ENCODE measurements at places on chromosomes 12 and 14. TPM values are rescaled to one million over a fixed set of nuclear protein-coding genes. Genes with fewer than 3 reads are reported as not detected.

GRCh38 chr12:6086316-6086715 is 38.2 kb downstream of the VWF start:
- no peaks in the 10 kb centered on the region for H3K36me3 ChIP-seq
- no peak overlapping the region for H3K4me3 ChIP-seq
- H3K4me1 ChIP-seq, result no peaks in the 10 kb centered on the region
- no peak for DNase-seq

- peaks cover 16% of the 10 kb centered on the region for H3K4me1 ChIP-seq
- no peaks in the 10 kb centered on the region for H3K27me3 ChIP-seq
- DNase-seq, result no peak
- no peak overlapping the region for H3K27ac ChIP-seq
- H3K4me3 ChIP-seq, result no peak overlapping the region
- H3K36me3 ChIP-seq, result no peaks in the 10 kb centered on the region
Measured at GRCh38 chr12:19530637-19531023, 91.3 kb downstream of the AEBP2 start.

Gene SPPL3
- polyA plus RNA-seq, result 44.5 TPM

GRCh38 chr14:54207476-54208462 is 189.0 kb upstream of the CDKN3 start:
- no peaks in the 10 kb centered on the region for H3K4me1 ChIP-seq
- no peaks in the 10 kb centered on the region for H3K36me3 ChIP-seq
- DNase-seq, result no peak
- no peaks in the 10 kb centered on the region for H3K27me3 ChIP-seq
- H3K27ac ChIP-seq, result no peak overlapping the region

Gene ERP29
- polyA plus RNA-seq, result 217 TPM

- DNase-seq, result no peak
- no peak overlapping the region for H3K27ac ChIP-seq
- H3K36me3 ChIP-seq, result no peaks in the 10 kb centered on the region
- H3K4me1 ChIP-seq, result no peaks in the 10 kb centered on the region
- H3K4me3 ChIP-seq, result no peak overlapping the region
Measured at GRCh38 chr14:34387974-34388516, 74.0 kb downstream of the SPTSSA start.

DNA sequence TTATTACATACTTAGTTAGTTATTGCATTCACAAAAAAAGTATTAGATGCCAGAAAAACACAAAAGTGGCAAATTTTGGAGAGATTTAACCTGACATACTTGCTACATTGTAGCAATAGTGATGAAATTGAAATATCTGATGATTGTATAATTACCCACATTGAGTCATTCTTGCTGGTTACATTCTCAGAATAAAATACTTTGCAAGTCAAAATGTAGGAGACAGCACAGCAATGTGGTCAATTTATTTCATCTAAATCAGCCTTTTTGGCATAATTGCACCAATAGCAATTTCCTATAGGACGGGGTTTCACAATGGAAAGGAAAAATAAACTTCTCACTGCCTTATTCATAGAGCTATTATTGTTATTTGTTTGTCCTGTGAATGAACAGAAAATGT is 125.0 kb upstream of the ETV6 start:
- no peak for DNase-seq
- no peak overlapping the region for H3K27ac ChIP-seq
- no peaks in the 10 kb centered on the region for H3K27me3 ChIP-seq
- no peak overlapping the region for H3K4me3 ChIP-seq
- H3K4me1 ChIP-seq, result no peaks in the 10 kb centered on the region

- no peaks in the 10 kb centered on the region for H3K36me3 ChIP-seq
- H3K4me3 ChIP-seq, result no peak overlapping the region
- no peaks in the 10 kb centered on the region for H3K4me1 ChIP-seq
- H3K27me3 ChIP-seq, result no peaks in the 10 kb centered on the region
Measured at GRCh38 chr12:83514372-83514771, 827.7 kb downstream of the TMTC2 start.

DNA sequence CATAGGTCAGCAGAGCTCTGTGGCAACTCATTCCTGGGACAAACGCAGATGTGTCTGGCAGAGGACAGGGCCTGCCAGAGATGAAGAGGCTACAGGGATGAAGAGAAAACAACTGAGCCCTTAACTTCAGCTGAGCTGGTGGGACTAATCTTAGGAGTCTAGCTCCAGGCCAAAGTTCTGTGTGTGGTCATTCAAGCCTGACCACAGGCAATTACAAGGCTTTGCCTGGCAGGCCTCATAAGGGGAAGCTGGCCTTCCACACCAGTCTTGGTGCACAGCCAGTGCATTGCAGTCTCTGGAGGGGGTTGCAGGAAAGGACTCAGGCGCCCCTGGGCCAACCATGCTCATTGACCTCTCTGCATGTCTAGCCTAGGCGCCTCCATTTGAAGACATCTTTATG is 127.6 kb upstream of the DAAM1 start:
- H3K4me1 ChIP-seq, result no peaks in the 10 kb centered on the region
- no peak for DNase-seq
- no peaks in the 10 kb centered on the region for H3K27me3 ChIP-seq
- no peak overlapping the region for H3K4me3 ChIP-seq
- H3K36me3 ChIP-seq, result no peaks in the 10 kb centered on the region
- H3K27ac ChIP-seq, result no peak overlapping the region

DNA sequence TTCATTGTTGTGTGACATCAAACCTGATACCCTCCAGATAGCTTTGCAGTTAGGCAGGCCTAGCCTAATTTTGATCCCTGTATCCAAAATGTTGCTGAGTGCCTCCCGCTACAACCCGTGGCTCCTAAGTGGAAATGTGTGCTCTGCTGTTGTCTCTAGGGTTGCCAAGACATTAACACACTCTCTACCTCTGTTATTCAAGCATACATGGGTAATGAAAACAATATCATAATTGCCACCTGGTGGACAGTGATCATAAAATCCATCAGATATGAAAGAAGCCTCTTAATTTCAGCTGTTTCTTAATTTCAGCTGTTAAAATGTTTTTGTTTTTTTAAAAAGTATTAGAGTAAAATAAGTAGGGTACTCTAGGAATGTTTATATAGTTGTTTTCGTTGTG is 93.5 kb downstream of the PLEKHA5 start:
- no peak overlapping the region for H3K27ac ChIP-seq
- no peaks in the 10 kb centered on the region for H3K4me1 ChIP-seq
- H3K36me3 ChIP-seq, result no peaks in the 10 kb centered on the region
- DNase-seq, result no peak

GRCh38 chr12:55736076-55736475 is 6.8 kb upstream of the GDF11 start:
- H3K4me3 ChIP-seq, result no peak overlapping the region
- no peaks in the 10 kb centered on the region for H3K36me3 ChIP-seq
- H3K27ac ChIP-seq, result no peak overlapping the region
- DNase-seq, result no peak
- peaks cover 15% of the 10 kb centered on the region for H3K4me1 ChIP-seq
- no peaks in the 10 kb centered on the region for H3K27me3 ChIP-seq

- DNase-seq, result no peak
- no peaks in the 10 kb centered on the region for H3K36me3 ChIP-seq
- H3K4me1 ChIP-seq, result no peaks in the 10 kb centered on the region
Measured at GRCh38 chr12:15584366-15585041, 204.7 kb downstream of the EPS8 start.

Gene TAS2R7
- polyA plus RNA-seq, result not detected

DNA sequence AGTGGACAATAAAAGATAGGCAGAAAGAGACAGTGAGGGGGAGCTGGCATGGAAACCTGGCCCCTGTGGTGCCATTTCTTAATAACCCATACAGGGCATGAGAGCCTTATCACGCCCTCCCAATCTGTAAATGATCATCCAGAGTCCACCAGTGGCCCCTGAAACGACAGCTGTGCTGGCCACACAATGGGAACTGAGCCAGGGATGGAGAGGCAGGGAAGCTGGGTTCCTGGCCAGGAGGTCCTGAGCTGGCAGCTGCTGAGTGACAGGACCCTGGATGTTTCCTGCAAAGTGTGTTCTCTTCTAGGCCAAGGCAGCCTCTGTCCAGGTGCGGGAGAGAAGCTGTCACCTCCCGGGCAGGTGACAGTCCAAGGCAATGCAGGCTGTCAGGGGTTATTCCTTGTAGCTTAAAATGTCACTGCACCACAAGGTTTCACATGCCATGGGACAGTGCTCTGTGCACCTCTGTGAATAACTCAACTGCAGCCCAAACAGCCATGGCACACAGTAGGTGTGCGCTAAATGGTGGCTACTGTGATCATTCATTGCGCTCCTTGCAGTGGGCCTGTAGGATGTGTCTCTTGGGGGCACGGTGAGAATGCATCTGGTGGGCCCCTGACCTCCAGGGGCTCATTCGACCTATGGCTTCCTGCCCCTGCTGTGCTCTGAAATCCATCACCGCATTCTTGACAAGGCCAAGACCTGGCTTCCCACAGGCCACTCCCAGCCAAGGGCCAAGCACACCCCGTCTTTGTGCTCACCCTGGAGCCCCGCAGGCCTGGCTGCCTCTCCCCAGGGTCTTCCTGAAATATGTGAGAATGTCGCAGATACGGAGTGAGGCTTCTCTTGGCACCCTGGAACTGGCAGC is 46.3 kb upstream of the BCL11B start:
- no peaks in the 10 kb centered on the region for H3K36me3 ChIP-seq
- no peak overlapping the region for H3K27ac ChIP-seq

DNA sequence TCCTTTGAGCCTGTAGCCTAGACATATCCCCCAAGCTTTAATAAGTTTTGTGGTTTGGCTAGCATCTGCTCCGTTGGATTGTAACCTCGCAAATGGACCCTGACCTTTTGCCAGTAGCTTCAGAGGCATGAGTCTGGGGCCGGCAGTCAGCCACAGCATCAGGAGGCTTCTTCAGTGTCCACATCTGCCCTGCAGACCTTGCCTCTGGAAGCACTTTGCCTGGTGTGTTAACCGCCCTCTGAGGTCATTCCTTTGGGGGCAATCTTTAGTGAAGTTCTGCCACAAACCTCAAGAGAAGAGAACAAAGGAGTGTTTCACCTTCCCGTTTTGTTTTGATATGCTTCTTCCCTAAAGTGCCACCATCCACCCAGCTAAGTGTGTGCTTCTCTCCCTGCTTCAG is 71.4 kb downstream of the GNS start:
- peak overlapping the region; percentile 19 for H3K27ac ChIP-seq
- H3K36me3 ChIP-seq, result peaks cover 31% of the 10 kb centered on the region
- no peak overlapping the region for H3K4me3 ChIP-seq
- H3K27me3 ChIP-seq, result no peaks in the 10 kb centered on the region

Gene EEA1
- 2.8 TPM for polyA plus RNA-seq

- no peaks in the 10 kb centered on the region for H3K27me3 ChIP-seq
- H3K36me3 ChIP-seq, result no peaks in the 10 kb centered on the region
- no peak overlapping the region for H3K27ac ChIP-seq
- H3K4me1 ChIP-seq, result no peaks in the 10 kb centered on the region
Measured at GRCh38 chr14:84390010-84390409, 1139.9 kb upstream of the FLRT2 start.

GRCh38 chr14:89493406-89493805 is 76.4 kb upstream of the FOXN3 start:
- H3K4me3 ChIP-seq, result no peak overlapping the region
- no peaks in the 10 kb centered on the region for H3K4me1 ChIP-seq
- DNase-seq, result no peak
- H3K27me3 ChIP-seq, result no peaks in the 10 kb centered on the region
- no peak overlapping the region for H3K27ac ChIP-seq
- peaks cover 5% of the 10 kb centered on the region for H3K36me3 ChIP-seq

- no peaks in the 10 kb centered on the region for H3K36me3 ChIP-seq
- H3K27me3 ChIP-seq, result no peaks in the 10 kb centered on the region
- H3K27ac ChIP-seq, result no peak overlapping the region
Measured at GRCh38 chr12:96424601-96425000, 24.4 kb upstream of the CDK17 start.

Gene WDHD1
- polyA plus RNA-seq, result 3.3 TPM

Gene RPL10L
- not detected for polyA plus RNA-seq

Gene DCP1B
- polyA plus RNA-seq, result 29.2 TPM

Gene PITPNM2
- 0.77 TPM for polyA plus RNA-seq

Gene GON7
- 28.8 TPM for polyA plus RNA-seq

- H3K27ac ChIP-seq, result no peak overlapping the region
- no peaks in the 10 kb centered on the region for H3K36me3 ChIP-seq
Measured at GRCh38 chr12:51792417-51792816, 56.1 kb downstream of the FIGNL2 start.

Gene GSG1
- not detected for polyA plus RNA-seq

DNA sequence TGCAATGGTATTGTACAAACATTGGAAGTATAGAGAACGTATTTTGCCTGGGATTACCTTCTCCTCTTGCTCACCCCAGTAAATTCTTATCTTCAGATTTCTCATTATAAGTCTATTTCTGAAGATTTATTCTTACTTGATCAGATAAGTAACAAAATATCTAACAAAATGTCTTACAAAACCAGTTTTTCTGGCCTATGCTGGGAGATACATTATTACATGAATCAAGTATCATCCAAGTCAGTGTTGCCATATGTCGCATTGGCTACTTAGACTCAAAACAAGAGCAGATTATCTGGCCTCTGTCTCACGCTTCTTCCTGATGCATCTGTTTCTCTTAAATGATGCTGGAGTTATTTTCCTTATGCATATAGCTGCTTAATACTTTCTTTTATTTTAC is 408.5 kb downstream of the CCER1 start:
- DNase-seq, result no peak
- H3K27ac ChIP-seq, result no peak overlapping the region
- H3K4me1 ChIP-seq, result no peaks in the 10 kb centered on the region
- no peaks in the 10 kb centered on the region for H3K27me3 ChIP-seq
- no peak overlapping the region for H3K4me3 ChIP-seq

DNA sequence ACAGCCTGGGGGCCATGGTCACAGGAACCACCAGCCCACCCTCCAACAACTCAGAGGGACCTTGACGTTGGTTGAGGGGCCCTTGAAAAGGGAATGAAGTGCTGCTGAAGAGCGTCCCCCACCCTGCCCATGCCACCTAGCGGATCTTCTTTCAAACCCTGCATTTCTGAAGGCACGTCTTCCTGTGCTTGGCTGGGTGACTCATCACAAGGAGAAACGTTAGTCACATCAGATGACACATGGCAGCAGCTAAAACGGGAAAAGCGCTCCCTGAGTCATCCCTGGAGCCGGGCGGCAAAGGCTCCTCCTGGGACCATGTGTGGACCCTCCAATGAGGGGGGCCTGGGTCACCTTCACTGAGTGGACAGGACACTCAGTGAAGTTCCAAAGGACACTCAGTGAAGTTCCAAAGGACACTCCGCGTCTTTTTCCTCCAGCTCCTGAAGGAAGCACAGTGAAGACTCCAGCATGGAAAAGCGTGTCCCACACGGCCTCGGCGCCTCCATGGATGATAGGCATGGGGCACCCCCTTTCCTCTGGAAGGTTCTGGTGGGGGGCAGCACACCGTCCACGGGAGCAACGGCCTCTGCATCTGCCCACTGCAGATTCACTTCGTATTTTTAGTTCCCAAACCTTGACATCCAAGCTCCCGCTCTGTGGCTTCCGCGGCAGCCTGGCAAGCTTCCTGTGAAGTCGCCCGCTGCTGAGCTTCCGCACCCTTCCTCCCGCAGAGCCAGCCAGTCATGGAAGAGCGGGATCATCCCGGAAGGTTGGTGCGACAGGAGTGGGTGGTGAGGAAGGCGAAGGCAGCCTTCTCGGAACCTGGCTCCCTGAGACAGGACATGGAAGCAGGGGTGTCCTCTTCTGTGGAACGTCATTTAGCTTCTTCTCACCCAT is 383.4 kb downstream of the VRK1 start:
- no peak for DNase-seq
- no peaks in the 10 kb centered on the region for H3K36me3 ChIP-seq
- no peak overlapping the region for H3K4me3 ChIP-seq
- no peaks in the 10 kb centered on the region for H3K27me3 ChIP-seq
- H3K4me1 ChIP-seq, result peaks cover 3% of the 10 kb centered on the region

Measured in CD4-positive, alpha-beta memory T cell (primary cell).